Heart left ventricle (tissue), 16 donors: ENCODE measurements at places on chromosomes 2 and 18. TPM values are rescaled to one million over a fixed set of nuclear protein-coding genes. Genes with fewer than 3 reads are reported as not detected.
A peak's percentile ranks its signal among the peaks of the same experiment; 100 is the strongest.

GRCh38 chr2:191857259-191857805, 10.4 kb upstream of the CAVIN2 start:
- peaks cover 25% of the 10 kb centered on the region for H3K4me1 ChIP-seq
- no peak for DNase-seq
- no peak overlapping the region for H3K4me3 ChIP-seq
- H3K36me3 ChIP-seq, result no peaks in the 10 kb centered on the region

DNA sequence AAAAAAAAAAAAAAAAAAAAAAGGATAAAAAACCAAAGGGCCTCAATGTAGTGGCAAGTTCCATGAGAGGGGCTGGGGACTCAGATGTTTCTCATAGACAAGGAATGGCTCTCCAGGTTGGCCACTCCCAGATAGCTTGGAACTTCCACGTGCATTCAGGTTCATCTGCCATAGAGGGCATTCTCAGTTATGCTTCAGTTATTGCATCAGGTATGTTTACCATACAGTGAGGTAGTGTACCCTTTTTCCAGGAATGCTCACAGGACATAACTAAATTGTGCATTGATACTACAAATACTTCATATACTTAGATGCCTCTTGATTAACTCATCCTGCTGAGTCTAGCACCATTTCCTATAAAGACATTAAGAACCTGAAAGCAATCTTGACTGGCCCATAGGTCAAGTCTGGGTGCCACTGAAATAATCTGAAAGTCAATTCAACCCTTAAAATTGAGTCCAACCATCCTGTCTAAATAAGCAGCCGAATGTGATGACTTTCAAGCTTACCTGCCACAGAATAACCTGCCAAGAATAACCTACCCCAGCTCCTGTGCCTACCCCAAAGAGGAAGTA, 14.6 kb upstream of the KLHL23 start:
- H3K27ac ChIP-seq, result no peak overlapping the region
- no peaks in the 10 kb centered on the region for H3K27me3 ChIP-seq
- H3K4me3 ChIP-seq, result no peak overlapping the region

- H3K36me3 ChIP-seq, result no peaks in the 10 kb centered on the region
- no peak overlapping the region for H3K4me3 ChIP-seq
- no peak for DNase-seq
- H3K27me3 ChIP-seq, result no peaks in the 10 kb centered on the region
- no peaks in the 10 kb centered on the region for H3K4me1 ChIP-seq
These were observed 82.3 kb downstream of the ARL4C start for GRCh38 chr2:234414596-234414995.

KIAA1328 gene
- total RNA-seq, result 5.8 TPM

SLC9A4 gene
- not detected for total RNA-seq

DNA sequence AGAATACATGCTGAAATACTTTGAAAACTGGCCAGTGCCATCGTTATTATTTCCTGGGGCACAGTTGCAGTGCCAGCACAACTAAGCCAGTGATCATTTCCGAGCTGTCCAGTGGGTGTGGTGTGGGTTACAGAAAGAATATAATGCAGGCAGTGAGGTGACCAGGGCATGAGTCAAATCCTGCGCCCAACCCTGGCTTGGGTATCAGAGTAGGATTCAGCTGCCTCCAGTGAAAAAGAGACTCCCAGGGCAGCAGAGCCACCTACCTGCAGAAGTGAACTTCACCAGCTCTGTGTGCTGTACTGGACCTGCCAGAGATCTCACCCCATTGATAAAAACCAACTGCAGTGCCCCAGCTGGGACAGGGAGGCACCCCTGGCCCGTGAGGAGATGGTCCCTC, 18.0 kb downstream of the SLC9A2 start:
- H3K27ac ChIP-seq, result no peak overlapping the region
- H3K36me3 ChIP-seq, result no peaks in the 10 kb centered on the region
- H3K27me3 ChIP-seq, result no peaks in the 10 kb centered on the region
- no peak for DNase-seq
- H3K4me1 ChIP-seq, result no peaks in the 10 kb centered on the region

SLC40A1 gene
- total RNA-seq, result 21.9 TPM

CERKL gene
- not detected for total RNA-seq

CRYGA gene
- total RNA-seq, result not detected

ANKRD62 gene
- not detected for total RNA-seq

GNLY gene
- 2.9 TPM for total RNA-seq

DNA sequence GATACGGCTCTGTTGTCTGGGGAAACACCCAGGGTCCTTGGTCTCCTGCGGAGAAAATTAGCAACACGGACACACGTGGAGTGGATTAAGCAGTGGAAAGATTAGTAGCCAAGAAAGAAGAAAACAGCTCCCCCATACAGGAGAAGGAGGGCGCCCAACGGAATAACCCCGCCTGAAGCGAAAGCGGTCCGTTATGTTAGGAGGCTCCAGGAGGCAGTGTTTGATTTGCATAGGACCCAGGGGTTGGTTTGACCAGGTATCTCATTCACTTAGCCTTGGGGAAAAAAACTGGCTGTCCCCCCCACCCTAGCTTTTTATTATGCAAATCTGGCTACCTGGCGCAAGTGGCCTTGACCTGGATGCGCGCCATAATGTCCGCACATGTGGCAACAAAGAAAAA, 170.1 kb upstream of the KYNU start:
- no peak for DNase-seq
- no peak overlapping the region for H3K27ac ChIP-seq
- no peaks in the 10 kb centered on the region for H3K36me3 ChIP-seq
- H3K4me1 ChIP-seq, result no peaks in the 10 kb centered on the region

C2orf74 gene
- 14.3 TPM for total RNA-seq

DNA sequence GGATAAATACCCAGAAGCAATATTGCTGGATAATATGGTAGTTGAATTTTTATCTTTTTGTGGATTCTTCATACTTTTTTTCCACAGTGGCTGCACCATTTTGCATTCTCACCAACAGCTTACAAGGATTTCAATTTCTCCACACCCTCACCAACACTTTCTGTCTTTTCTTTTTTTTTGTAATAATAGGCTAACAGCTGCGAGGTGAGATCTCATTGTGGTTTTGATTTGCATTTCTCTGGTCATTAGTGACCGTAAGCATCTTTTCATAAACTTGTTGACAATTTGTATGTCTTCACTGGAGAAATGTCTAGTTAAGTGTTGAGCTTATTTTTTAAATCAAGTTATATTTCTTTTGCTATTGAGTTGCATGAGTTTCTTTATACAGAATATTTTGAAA, 17.6 kb upstream of the SLC9A2 start:
- H3K4me3 ChIP-seq, result no peak overlapping the region
- H3K27me3 ChIP-seq, result no peaks in the 10 kb centered on the region
- H3K27ac ChIP-seq, result no peak overlapping the region
- no peaks in the 10 kb centered on the region for H3K36me3 ChIP-seq
- H3K4me1 ChIP-seq, result no peaks in the 10 kb centered on the region

GRCh38 chr18:59516356-59517155, 157.5 kb upstream of the LMAN1 start:
- peak overlapping the region; percentile 69 for H3K27ac ChIP-seq
- H3K4me1 ChIP-seq, result peaks cover 36% of the 10 kb centered on the region
- no peak for DNase-seq
- no peaks in the 10 kb centered on the region for H3K27me3 ChIP-seq
- H3K4me3 ChIP-seq, result no peak overlapping the region

DNA sequence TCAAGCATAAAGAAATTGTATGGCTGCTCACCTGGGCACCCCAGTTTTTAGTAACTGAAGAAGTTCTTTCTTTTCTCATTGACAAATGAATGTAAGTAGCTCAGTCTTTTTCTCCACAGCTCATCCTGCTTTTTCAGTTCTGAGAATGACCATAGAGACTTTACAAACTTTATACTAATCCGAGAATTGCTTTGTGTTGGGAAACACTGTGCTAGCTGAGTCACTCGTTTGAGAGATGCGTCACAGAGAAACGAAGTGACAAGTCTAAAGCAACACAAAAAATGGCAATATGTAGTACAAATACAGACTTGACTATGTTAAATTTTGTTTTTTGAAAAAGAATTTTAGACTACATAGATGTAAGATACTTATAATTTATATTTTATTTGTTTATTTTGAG, 9.0 kb downstream of the LRRTM4 start:
- H3K4me3 ChIP-seq, result no peak overlapping the region
- no peaks in the 10 kb centered on the region for H3K4me1 ChIP-seq
- DNase-seq, result no peak
- no peak overlapping the region for H3K27ac ChIP-seq
- H3K27me3 ChIP-seq, result no peaks in the 10 kb centered on the region

DNA sequence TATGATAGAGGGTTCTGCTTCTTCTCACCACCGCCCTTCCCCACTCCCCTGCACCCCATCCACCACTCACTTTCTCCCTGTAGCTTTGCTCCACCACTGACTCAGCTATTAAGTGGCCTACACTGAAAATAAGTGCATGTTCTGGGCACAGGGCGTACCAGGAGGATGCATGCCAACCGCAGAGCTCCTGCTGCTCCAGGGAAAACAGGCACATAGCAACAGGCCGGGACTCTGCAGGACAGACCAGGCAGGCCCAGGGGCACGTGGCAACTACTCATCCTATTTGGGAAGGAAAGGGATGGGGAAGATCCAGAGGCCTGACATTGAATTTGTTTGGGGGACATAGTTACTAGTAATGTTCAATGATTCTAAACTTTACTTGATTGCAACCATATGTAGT, 28.4 kb downstream of the ARL4C start:
- H3K27me3 ChIP-seq, result no peaks in the 10 kb centered on the region
- H3K4me3 ChIP-seq, result no peak overlapping the region
- H3K4me1 ChIP-seq, result no peaks in the 10 kb centered on the region
- DNase-seq, result peak; percentile 80
- H3K27ac ChIP-seq, result no peak overlapping the region

DNA sequence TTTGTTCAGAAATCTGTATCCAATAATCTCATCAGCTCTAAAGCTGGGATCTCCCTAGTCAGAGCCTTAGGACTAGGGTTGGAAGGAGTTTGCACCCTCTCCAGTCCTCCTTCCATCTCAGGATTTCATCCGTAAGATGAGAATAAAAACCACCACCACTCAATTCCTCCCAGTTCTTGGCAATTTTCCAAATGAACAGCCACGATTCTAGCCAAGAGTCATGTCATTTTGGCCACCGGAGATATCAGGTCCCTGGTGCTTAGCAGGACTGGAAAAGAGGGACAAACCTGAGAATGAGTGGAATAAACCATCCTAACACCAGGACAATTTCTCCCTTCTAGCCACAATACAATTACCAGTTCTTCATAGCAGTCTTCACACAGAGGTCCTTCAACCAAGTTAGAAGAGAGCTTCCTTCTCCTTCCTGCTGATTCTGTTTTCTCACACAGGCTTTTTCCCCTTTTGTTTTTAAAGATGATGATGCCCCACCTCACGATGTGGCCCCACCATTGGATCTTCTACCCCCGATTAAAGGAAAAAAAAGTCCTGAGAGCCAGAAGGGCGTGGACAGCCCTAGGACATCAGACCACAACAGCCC, 36.2 kb downstream of the KIAA2012 start:
- H3K4me1 ChIP-seq, result peaks cover 7% of the 10 kb centered on the region
- no peak overlapping the region for H3K27ac ChIP-seq
- H3K36me3 ChIP-seq, result no peaks in the 10 kb centered on the region
- no peak overlapping the region for H3K4me3 ChIP-seq
- DNase-seq, result no peak

DNA sequence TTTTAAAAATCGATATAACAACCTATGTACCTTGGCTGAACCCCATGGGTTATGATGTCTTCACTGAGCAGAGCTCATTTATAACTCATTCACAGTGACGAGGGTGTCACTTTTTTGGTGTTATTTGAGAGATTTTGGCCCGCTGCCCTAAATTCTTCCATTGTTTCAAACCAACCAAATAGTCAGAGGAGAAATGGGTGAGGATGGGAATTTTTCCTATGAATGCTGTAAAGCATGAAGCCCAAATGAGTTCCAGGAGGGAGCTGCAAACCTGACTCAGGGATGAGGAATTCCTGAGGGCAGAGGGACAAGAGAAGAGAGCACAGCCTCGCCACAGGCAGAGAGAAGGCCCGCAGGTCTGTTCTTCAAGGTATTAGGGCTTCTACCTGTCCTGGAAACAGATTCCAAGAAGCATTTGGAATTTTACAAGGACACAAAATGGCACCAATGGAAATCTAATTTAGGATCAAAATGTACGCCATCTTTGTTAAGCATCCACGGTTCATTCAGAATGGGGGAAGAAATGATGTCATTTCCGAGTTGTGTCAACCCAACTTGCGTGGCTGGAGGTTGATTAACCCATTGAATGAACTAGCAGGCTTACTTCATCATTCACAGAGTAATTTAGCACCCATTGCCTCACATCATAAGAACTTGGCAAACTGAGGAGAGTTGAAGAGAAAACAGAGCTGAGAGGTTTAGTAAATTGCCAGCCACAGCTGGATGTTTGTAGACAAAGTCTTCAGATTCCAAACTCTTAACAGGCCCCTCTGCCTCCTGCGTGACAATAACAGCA, 133.5 kb downstream of the LAMA3 start:
- H3K36me3 ChIP-seq, result no peaks in the 10 kb centered on the region
- H3K27ac ChIP-seq, result no peak overlapping the region
- no peaks in the 10 kb centered on the region for H3K27me3 ChIP-seq
- no peak for DNase-seq
- no peaks in the 10 kb centered on the region for H3K4me1 ChIP-seq
